ENCODE measurements at places on chromosomes 3 and 15. TPM values are rescaled to one million over a fixed set of nuclear protein-coding genes. Genes with fewer than 3 reads are reported as not detected.

DNA sequence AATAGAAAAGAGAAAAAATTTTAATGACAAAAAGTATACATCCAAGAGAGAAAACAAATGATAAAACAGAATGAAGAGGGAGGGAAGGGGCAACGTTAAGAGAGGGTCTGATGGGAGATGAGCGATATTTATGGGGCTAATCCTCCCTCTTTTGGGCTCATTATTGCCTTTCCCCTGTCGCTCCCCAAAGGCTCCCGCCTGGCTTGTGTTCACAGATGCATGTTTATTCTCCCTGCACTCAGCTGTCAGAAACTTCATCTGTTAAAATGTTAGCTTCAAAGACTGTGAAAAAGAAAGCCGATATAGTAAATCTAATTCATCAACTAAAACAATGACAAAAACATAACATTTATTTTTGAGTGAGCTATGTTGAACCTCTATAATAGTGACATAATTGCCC is 74.3 kb downstream of the GABRB3 start:
- DNase-seq = no peak

DNA sequence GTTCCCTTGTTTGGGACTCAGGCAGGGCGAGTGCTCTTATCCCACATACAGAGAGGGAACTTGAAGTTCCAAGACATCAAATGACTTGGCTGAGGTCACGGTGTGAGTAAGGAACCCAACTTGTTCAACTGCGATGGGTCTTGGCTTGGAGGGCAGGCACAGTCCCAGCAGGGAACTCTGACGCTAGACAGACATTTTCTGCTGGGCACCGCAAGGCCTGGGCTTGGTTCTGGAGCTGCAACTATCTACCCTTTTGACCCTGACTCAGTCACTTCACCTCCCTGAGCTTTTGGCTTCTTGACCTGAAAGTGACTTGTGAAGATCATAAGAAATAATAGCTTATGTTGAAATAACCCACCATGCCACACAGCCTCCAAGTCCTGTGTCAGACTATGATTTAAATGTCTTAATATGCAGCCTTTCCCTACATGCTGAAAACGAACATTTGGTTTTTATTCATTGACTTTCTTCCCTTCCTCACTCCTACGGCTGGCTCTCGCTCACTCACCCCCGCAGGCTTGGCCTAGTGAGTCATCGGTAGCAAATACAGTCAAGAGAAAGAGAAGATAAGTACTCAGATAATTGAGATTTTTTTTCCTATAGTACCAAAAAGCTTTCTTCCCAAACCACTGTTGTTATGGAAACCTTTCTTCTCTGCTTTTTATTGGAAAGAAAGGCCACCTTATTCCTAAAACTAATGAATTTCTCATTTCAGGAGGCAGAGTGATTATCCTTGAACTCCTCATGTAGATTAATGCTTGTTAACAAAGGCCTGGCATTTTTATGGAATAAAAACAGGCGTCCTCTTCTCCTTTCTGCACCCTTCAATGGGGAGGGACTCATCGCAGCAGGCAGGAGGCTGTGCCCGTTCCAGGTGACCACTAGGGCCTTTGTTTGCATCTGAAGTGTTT is 178.4 kb downstream of the ATP10A start:
- no peak for DNase-seq

The MEX3B gene
- 1.2 TPM for total RNA-seq

DNA sequence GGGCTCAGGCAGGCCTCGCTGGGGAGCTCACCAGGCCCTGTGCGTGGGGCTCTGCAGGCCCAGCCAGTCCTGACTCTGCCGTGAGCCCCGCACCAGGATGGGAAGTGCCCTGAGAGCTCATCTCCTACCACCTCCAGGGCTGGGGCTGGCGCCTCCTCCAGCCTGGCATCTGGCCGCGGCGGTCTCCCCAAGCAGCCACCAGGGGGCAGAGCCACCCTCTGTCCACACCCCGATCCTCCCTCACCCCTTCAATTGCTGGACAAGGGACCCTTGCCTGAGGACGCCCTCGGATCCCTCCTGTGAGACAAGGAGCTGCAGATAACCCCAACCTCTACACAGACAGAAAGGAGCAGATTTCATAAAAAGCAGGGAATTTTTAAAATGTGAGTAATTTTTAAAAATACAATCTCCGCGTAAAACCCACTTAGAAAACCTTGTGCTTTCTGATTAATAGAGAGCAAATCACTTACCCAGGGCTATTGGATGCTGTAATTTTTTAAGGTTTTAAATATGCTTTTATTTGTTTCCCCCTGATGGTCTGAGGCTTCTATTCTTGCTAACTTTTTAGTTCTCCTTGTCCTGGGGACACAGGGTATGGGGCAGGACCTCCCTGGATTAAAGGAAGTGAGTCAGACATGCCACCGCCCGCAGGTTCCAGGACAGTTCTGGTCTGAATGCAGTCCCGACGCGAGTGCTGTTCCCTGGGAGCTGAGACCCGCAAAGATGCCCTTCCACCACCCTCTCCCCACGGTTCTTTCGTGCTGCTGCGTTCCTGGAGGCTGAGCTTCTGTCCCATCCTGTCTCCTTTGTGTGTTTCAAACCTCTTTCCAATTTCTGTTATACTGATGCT is 52.3 kb upstream of the CHRNA7 start:
- peak; percentile 70 for DNase-seq
